ELR (cell line): ENCODE measurements at places on chromosomes 1 and 21.

DNA sequence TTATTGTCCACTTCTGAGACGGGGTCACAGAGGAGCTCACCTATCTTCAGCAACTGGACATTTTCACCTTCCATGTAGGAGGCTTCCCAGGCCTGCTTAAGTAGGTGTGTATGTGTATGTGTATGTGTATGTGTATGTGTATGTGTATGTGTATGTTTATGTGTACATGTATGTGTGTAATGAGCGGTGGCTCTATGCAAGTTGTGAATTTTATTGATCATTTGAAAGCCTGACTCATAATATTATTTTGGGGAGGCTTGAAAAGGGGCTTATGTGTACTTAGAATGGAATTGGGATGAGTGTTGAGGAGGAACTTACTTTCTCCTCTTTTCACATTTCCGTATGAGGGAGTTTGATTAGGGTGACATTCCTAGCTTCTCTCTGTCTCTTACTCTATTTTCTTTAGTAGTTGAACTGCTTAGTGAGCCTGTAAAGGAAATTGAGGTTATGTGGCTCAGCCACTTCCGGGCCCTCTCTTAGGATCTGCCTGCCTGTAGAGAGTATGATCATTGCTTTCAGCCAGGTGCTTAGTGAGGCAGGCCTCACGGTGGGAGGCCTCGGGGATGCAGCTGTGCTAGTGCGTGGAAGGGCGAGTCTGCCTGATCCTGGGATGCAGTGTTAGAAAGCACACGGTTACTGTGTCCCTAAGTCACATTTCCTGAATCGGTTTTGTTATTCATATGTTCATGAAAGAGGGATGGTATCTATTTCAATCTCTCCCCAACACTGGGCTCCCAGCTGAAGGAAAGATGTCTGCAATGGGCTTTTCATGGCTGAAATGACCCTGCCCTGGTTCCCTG, 61.0 kb downstream of the IER5 start:
- no peak for DNase-seq

GRCh38 chr21:41777951-41778815, 11.3 kb upstream of the RIPK4 start:
- peak; percentile 88 for DNase-seq

- DNase-seq, result peak; percentile 67
Measured at GRCh38 chr1:29264773-29265389, 28.6 kb downstream of the PTPRU start.

DNA sequence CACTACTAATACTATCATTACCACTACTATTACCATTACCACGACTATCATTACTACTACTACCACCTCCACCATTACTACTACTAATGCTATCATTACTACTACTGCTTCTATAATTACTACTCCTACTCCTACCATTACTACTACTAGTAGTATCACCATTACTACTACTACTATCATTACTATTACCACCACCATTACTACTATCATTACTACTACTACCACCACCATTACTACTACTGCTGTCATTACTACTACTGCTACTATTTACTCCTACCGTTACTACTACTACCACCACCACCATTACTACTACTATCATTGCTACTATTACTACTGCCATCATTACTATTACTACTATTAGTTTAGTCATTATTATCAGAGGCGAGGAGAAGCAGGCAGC, 140.9 kb upstream of the KCNJ15 start:
- no peak for DNase-seq
